ENCODE measurements at places on chromosomes 2 and 18.

- no peak for DNase-seq
Measured at GRCh38 chr18:70982292-70982691, 693.4 kb downstream of the SOCS6 start.

- DNase-seq, result no peak
Measured at GRCh38 chr2:168538133-168538532, 82.1 kb downstream of the CERS6 start.

DNA sequence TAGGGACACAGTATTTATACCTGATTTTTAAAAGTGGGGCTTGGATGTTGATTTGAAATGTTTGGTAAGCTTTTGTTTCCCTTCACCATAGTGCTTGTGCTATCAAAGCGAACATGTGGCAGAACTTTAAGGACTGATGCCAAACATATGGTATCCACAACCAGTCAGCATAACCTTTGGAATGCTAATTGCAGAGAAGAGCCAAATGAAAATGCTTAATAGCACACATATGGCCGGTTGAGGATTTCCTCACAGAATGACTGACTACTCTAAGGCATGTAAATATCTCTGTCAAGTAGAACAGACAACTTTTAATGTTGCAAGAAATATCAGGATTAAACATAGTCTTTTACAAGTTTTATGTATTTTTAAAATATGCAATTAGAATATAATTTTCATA lies 120.9 kb upstream of the COL3A1 start:
- no peak for DNase-seq

DNA sequence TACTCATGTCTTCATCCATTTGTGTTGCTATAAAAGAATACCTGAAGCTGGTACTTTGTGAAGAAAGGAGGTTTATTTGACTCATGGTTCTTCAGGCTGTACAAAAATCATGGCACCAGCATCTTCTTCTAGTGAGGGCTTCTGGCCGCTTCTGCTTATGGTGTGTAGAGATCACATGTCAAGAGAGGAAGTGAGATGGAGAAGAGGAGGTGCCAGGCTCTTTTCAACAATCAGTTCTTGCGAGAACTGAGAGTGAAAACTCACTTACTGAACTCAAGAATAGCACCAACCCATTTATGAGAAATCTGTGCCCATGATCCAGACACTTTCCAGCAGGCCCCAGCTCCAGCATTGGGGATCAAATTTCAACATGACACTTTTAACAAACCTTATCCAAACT lies 30.0 kb upstream of the BARD1 start:
- DNase-seq, result no peak

GRCh38 chr2:220065581-220065980 lies 438.2 kb downstream of the SLC4A3 start:
- no peak for DNase-seq

DNA sequence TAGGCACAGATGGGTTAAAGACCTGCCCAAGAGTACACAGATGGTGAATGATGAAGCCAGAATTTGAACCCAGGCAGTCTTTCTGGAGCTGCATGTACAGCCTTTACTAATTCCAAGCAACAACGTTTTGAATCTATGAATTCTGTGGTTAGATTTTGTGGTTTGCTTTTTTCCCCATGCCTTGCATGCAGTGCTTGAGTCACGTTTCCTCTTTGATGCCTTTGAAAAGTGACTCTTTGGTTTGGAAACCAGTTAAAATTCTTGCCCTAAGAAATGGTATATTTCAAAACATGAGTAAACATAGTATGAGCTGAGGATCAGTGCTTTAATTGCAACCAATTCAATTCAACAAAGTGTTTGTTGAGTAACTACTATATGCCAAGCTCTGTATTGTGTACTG lies 48.2 kb upstream of the PPM1B start:
- DNase-seq, result peak; percentile 51

DNA sequence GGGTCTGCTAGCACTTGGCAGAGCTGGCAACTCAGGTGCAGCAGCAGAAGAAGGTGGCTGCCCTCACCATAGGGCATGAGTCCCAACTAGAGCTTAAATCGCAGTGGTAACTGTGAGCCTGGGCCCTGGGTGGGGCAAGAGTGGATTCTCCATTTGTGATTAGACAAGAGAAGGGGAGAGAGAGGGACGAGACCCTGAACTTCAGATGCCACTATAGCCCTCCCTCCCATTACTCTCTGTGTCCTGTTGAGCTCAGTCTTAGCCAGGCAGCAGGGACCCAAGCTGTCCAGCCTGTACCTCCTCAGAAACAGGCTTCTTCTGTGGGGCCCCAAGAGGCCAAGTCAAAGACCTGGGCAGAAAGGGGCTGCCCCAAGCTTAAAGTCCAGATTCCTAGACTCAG lies 69.7 kb upstream of the B3GNT7 start:
- DNase-seq, result no peak

DNA sequence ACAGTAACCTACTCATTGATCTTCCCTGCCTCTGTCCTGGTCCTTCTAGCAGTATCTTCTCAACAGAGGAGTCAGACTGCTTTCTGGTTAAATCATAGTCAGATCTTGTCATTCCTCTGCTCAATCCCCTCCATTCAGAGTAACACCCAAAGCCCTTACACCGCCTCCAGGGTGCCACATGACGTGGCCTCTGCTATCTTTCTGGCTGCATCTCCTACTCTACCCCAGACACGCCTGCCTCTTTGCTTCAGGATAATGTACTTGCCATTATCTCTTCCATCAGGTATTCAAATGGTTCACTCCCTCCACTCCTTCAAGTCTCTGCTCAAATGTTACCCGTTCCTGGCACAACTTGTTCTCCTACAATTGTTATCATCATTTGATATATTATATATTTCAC lies 36.3 kb upstream of the ACVR2A start:
- DNase-seq, result no peak

DNA sequence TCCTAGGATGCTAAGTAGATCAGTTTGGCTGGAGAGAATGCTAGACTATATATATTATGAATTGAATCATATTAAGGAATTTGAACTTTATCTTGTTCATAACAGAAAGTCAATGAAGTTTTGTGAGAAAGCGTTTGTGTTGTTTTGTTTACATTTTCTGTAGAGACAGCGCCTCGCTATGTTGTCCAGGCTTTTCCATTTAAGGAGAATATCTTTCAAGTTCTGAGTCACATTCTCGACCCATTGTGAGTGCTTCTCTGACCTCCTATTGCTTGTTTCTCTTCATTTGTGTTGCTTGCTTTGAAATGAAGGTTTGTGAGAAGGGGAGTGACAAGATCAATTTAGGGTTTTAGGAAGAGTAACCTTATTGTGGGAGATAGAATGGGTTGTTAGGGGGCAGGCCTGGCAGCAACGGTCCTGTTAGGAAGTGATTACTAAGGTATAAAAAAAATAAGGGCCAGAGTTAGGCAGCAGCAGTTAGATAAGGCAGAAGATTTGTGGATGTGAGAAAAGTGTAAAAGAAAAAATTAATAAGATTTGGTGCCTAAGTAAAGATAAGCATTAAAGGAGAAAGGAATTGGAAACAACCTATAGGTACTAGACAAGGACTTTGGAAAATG lies 47.6 kb upstream of the ACVR1 start:
- no peak for DNase-seq

GRCh38 chr2:233828546-233829192 lies 25.7 kb downstream of the HJURP start:
- no peak for DNase-seq

DNA sequence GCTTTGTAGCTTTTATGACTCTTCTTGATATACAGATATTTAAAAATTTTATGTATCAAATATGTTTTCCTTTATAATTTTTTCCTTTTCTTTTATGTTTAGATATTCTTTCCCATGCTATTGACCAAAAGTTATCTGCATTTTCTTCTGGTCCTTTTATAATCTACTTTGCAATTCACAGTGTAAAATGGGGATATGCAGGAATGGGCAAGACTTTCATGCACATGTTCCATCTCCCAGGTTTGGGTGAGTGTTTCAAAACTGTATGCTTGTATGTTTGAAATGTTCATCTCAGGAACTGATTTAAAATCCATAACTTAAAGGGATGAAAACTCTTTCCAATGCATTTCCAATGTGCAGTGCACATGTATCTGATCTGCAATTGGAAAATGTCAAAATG lies 199.9 kb downstream of the MEIS1 start:
- DNase-seq, result no peak

- DNase-seq, result no peak
Measured at GRCh38 chr2:207921606-207922005, 103.7 kb downstream of the PLEKHM3 start.

DNA sequence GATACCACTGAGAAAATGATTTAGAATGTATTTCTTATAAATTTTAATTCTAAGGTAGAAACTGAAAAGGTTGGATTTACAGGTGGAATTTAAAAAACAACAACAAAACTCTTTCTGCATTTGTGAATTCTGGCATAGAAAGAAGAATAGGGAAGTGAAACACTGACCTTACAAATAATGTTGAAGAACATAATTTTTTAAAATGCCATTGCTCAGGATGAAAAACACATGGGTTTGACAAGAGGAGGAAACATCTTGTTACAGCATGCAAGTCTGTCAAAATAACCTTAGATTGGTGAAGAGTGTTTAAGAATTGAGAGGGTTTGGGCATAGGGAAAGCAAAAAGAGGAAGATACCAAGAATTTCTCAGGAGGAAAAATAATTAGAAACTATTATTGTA lies 184.3 kb downstream of the UBE2E3 start:
- DNase-seq, result no peak

GRCh38 chr2:71498261-71498701 lies 44.9 kb downstream of the DYSF start:
- no peak for DNase-seq

- DNase-seq, result no peak
Measured at GRCh38 chr18:66603941-66604627, at the start of gene CDH19. Gene CDH19, minus strand, starts transcription at chr18:66604090. Its CDS starts 31,886 bp downstream, at chr18:66572204.

DNA sequence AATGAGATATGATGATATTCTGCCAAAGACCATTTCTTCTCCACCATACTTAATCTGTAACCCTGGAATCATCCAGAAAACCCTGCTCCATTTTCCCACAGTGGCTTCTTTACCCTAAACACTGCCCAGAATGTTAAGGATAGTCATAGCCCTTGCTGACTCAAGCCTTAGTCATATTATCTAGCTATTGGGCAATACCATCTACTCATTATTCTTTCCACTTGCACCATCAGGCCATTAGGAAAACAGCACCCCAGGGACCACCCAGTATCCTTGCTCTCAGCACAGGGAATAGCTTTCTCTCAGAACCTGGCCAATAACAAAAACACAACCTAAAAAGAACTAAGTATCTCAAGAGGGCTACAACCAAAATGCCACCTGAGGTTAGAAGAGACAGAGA lies 445.7 kb upstream of the SLC14A2 start:
- no peak for DNase-seq

DNA sequence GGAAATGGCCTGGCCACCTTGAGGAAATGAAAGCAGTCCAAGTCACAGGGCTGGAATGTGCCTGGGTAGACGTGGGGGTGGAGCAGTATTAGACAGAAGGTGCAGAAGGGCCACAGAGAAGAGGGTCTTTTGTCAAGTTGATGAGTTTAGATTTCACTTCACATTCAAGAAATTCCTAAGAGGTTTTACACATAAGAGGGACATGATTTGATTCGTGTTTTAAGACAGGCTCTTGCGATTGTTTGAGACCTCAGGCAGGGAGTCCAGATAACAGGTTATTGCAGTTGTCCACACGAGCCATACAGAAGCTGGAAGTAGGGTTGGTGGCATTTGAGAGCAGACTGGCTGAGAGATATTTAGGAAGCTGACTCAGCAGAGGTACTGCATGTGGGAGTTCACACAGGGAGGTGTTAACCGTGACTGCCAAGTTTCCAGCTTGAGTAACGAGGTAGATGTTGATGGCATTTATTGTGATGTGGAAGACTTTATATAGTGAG lies 64.6 kb downstream of the NEB start:
- DNase-seq, result peak; percentile 18

- no peak for DNase-seq
Measured at GRCh38 chr2:236892721-236893120, 193.0 kb upstream of the COPS8 start.

DNA sequence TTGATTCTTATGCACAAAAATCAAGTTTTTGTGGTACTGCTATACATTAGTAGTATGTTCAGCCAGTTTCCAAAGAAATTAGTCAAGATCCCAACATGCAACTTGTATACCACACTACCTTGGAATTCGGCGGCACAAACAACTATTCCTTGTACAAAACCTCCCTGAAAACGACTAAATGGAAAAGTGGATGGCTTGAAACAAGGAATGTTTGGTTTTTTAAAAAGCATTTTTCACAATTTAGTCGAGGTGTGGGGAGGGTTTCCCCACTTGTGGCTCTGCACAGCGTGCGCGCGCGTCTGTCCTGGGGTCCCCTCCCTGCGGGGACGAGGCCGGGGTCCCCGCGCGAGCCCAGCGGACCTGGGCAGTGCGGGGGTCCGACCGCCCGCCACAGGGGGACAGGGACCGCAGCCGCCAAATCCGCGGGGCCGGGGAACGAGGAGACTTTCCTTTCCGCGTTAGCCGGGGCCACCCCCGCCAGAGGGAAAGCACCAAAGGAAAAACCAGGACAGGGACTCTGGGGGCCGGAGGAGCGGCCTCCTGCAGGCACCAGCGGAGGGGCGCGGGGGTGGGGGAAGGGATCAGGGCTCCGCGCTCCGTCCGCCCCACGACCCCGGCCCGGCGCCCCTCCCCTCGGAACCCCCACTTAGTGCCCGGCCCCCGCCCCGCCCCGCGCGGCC lies 534 bp upstream of the SOCS6 start:
- DNase-seq, result no peak

GRCh38 chr2:143754742-143755141 lies 625.5 kb downstream of the ARHGAP15 start:
- no peak for DNase-seq

DNA sequence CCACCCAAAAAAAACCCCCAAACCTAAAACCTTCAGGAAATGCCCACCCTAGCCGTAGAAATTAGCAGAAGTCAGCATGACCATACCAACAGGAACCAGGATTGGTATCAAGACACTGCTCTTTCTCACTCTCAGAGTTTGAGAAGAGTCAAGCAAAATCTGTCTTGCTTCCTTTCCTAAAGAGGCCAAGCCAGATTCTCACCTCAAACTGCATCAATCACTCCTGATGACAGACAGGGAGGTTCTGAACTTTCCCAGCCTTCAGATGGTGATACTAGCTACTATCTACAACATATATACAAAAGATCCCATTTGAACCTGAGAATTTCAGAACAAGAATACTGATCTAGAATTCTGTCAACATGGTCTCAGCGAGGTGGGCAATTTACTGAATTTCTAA lies 29.7 kb downstream of the CCDC93 start:
- DNase-seq, result no peak

DNA sequence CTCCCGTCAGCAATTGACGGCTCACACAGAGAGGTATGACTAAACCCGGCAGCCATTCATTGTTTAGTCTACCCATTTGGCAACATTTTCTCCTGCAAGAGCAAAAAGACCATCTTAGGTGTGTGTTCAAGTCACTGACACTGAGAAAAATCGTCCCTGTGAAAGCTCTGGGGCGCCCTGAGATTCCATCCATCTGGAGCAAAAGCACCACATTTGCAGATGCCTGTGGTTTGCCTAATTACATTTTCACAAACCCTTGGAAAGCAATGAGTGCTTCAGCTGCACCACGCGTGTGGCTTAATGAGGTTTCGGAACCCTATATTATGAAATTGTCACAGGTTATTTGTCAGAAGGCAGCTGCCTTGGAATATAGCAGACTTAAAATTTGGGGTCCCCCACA lies 110.7 kb upstream of the PTPRM start:
- DNase-seq, result no peak

- DNase-seq, result peak; percentile 39
Measured at GRCh38 chr2:196101325-196101991, 32.8 kb upstream of the DNAH7 start.

All from stimulated activated CD4-positive, alpha-beta T cell treated with anti-CD3 and anti-CD28 coated beads, Interleukin-4, amount 100 ng/mL, for 24 hours (primary cell).